Activated CD8-positive, alpha-beta memory T cell treated with anti-CD3 and anti-CD28 coated beads, Interleukin-2, amount 10 ng/mL, durations not matched to agents 7 days and 5 days (primary cell): ENCODE measurements at places on chromosomes 1 and 21. TPM values are rescaled to one million over a fixed set of nuclear protein-coding genes. Genes with fewer than 3 reads are reported as not detected.

- DNase-seq, result no peak
Measured at GRCh38 chr1:187460093-187460492, 631.3 kb downstream of the PLA2G4A start.

- DNase-seq, result no peak
Measured at GRCh38 chr1:237976331-237976730, 85.6 kb upstream of the ZP4 start.

DNA sequence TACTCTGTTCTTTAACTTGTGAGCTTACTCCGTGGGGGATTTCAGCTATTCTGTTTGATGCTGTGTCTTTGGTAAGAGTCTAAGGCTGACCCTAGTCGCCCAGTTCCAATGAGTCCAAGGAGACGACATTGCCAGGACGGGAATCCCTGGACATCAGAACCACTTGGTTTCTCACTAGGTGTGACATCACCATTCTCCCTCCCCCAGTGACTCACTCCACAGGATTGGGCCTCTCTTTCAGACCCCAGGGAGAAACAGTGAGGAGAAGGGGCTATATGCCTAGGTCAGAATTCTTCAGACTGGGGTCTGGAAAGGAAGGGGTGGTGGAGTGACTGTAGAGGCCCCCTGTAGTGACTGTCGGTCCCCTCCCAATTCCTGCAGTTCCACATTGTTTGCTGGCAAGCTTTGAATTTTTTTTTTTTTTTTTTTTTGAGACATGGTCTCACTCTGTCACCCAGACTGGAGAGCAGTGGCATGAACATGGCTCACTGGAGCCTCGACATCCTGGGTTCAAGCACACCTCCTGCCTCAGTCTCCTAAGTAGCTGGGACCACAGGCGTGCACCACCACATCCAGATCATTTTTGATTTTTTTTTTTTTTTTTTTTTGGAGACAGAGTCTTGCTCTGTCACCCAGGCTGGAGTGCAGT lies 21.3 kb downstream of the ALPL start:
- no peak for DNase-seq

- peak; percentile 78 for DNase-seq
Measured at GRCh38 chr1:15848929-15849774, 1.6 kb downstream of the SPEN start.

DNA sequence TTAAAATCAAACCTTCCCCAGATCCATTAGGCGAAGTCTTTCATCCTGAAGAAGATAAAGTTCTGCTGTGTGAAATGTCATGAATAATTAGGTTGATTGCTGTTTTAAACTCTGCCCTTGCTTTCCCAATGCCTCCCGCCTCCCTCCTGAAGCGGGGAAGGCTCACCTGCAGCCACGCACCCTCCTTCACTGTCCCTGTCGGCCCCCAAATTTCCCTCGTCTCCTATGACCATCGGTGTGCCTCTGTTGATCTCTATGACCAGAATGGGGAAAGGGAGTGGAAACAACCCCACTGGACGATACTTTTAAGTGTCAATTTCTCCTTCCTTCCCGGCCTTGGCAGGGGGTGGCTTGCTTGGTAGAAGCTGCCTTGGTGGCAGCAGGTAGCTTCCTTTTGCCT lies 35.1 kb downstream of the LHX4 start:
- no peak for DNase-seq

DNA sequence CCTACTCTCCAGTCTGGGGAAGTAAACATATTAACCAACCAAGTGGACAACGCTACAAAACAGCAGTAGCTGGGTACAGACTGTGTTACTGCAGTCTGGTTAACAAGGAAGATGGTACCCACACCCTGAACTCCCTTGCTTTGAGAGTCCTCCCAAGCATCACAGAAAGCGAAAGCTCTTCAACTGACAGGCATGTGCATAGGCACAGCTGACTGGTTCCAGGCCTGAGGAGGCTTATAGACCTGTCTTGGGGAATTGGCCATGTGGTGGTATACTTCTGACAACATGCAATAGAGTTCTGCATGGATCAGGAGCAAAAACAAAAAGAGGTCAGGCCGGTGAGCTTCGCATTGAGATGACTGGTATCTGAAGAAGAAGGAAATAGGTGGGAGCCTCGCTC lies 17.4 kb downstream of the LMX1A start:
- no peak for DNase-seq

DNA sequence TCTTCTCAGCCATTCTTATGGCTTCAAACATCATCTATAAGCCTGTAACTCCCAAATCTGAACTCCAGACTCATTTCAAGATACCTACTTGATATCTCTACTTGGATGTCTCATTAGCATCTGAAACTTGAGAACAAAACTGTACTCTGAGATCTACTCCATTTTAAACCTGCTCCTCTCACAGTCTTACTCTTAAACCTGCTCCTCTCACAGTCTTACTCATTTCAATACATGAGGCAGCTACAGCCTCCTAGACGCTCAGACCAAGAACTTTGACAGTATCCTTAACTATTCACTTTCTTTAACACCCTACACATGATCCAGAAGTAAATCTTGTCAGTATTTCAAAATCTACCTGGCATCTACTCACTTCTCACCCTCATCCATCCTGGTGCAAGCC lies 54.3 kb downstream of the NBPF6 start:
- no peak for DNase-seq

- no peak for DNase-seq
Measured at GRCh38 chr21:41227357-41228005, 59.5 kb downstream of the BACE2 start.

CYP4A11 gene
- total RNA-seq, result not detected

PMF1 gene
- 62.8 TPM for total RNA-seq
